ENCODE measurements at places on chromosomes 1 and 21.

DNA sequence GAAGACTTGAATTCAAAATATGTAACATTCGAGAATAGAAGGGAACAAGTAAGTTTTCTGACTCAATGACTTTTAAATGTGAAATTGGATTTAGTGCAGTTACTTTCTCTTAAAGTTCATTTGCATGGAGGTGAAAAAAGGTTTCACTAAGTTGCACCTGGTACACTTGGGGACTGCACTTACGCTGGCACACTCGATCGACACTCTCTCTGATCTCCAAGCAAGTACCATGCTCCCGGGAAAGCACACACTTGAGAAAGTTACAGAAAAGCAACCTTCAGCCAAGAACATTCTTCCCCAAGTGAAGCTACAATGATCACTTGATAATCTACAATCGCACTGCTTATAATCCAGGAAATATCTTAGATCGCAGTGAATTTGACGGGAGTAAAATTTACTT is 63.1 kb downstream of the COQ8A start:
- H3K27ac ChIP-seq, result no peak overlapping the region
- H3K27me3 ChIP-seq, result no peaks in the 10 kb centered on the region
- no peak for DNase-seq
- H3K4me1 ChIP-seq, result no peaks in the 10 kb centered on the region
- no peak overlapping the region for H3K4me3 ChIP-seq
- no peaks in the 10 kb centered on the region for H3K36me3 ChIP-seq

DNA sequence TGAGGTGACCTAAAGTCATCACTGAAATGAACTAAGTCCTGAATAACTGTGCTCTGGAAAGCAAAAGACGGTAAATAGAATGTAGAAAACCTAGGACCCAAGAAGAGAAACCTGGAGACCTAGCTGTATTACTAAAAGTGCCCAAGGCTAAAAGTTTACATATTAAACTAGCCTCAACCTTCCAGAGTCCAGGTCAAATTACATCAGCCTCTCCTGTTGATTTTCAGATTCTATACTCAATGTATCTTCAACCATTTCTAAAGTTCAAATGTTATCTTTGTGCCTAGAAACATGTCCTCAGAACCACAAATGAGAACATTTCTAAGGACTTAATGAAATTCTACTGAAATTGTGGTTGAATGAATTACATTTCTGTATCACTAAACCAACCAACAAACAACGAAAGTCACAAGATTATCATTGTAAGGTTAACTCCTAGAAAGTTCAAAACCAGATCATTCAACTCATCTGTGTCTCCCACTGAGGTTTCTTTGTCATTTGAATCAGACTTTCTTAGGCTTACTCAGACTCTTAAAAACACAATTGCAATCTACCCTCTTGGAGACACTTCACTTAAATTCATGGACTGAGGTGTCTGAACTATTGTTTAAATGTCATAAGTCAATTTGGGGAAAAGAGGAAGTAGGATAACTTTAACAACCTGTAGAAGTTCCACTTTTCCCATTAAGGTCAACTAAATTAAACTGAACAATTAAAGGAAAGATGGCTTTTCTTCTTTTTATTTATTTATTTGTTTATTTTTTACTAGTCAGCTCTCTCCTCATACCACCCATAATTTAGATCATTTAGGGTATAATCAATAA is 207.7 kb downstream of the BARHL2 start:
- no peak overlapping the region for H3K27ac ChIP-seq
- no peak overlapping the region for H3K4me3 ChIP-seq
- no peaks in the 10 kb centered on the region for H3K36me3 ChIP-seq
- H3K27me3 ChIP-seq, result no peaks in the 10 kb centered on the region

DNA sequence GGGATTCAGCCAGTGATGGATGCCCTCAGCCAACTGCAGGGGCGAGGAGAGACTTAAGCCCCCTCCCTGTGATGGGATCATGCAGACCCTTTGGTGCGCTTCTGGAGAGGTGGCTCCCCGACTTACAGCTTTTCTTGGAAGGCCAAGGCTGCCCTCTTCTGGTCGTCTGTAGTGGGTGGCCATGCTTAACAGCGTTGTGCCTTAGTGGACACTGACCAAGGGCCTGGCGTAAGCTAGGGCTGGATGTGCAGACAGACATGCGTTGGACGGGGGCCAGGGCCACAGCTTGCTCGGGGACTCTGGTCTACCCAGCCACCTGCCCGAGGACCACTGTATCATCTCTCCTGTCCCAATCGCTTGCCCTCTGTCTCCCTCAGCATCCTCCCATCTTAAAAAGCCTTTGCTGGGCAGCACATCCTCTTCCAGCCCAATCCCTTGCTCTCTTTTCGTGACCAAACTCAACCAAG is 5.5 kb downstream of the AZIN2 start:
- peaks cover 1% of the 10 kb centered on the region for H3K36me3 ChIP-seq
- peaks cover 33% of the 10 kb centered on the region for H3K4me1 ChIP-seq
- H3K27me3 ChIP-seq, result peaks cover 28% of the 10 kb centered on the region

- H3K27me3 ChIP-seq, result no peaks in the 10 kb centered on the region
- no peak for DNase-seq
- H3K4me1 ChIP-seq, result peaks cover 5% of the 10 kb centered on the region
- H3K27ac ChIP-seq, result no peak overlapping the region
- H3K4me3 ChIP-seq, result no peak overlapping the region
- H3K36me3 ChIP-seq, result no peaks in the 10 kb centered on the region
Observed at GRCh38 chr1:112114540-112114939, 125.1 kb upstream of the KCND3 start.

GRCh38 chr21:20554785-20555184 is 443.4 kb upstream of the NCAM2 start:
- no peaks in the 10 kb centered on the region for H3K4me1 ChIP-seq
- no peak overlapping the region for H3K27ac ChIP-seq
- no peaks in the 10 kb centered on the region for H3K27me3 ChIP-seq
- DNase-seq, result no peak
- no peaks in the 10 kb centered on the region for H3K36me3 ChIP-seq

- H3K36me3 ChIP-seq, result no peaks in the 10 kb centered on the region
- H3K4me3 ChIP-seq, result no peak overlapping the region
- no peaks in the 10 kb centered on the region for H3K4me1 ChIP-seq
Observed at GRCh38 chr21:35411434-35411833, 362.3 kb upstream of the RUNX1 start.

DNA sequence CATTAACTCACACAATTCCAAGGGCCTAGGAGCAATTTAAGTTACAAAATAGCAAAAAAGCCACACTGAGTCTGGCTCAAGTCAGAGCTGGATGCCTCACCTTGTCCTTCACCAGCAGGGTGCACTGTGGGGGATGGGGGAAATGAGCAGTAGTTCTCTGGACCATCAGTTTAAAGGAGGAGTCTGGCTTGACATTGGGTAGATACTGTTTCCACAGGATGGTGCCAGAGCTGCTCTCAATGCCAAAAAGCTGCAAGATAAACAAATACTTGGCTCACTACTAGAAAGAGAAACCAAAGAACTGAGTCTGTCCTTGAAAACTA is 18.8 kb downstream of the EMC1 start:
- H3K27me3 ChIP-seq, result no peaks in the 10 kb centered on the region
- H3K4me1 ChIP-seq, result no peaks in the 10 kb centered on the region
- no peak overlapping the region for H3K4me3 ChIP-seq
- no peak for DNase-seq

GRCh38 chr1:107698161-107698560 is 266.8 kb downstream of the VAV3 start:
- H3K27ac ChIP-seq, result no peak overlapping the region
- no peak for DNase-seq
- H3K4me3 ChIP-seq, result no peak overlapping the region
- no peaks in the 10 kb centered on the region for H3K4me1 ChIP-seq

DNA sequence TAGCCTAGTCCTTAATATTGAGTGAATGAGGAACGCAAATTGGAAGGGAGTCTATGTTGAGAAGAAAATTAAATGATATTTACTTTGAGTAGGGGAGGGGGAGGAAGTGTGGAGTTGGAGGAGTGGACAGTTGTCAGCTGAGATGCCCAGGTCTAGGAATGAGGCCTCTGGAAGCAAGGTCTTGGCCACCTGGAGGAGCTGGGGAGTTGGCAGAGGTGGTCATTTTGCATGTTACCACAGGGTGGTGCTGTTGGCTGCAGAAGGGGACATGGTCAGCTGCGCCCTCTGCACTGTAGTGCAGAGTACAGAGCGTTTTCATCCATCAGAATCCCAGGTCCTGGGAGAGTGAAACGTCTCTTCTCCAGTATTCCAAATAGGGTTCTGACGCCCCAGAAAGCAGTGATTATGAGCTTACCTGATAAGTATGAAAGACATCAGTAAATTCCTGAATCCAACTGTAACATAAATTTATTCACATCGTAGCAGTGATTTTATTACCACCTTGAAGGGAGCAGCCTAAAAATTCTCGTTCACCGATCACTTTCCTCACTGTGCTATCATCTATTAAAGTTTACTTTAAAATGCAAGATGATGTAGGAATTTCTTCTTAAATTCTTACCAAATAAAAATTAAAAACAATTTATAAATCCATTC is 13.8 kb downstream of the PARK7 start:
- peaks cover 52% of the 10 kb centered on the region for H3K36me3 ChIP-seq
- no peak overlapping the region for H3K27ac ChIP-seq
- H3K27me3 ChIP-seq, result no peaks in the 10 kb centered on the region
- no peak for DNase-seq
- H3K4me3 ChIP-seq, result no peak overlapping the region
- H3K4me1 ChIP-seq, result no peaks in the 10 kb centered on the region

- no peak overlapping the region for H3K27ac ChIP-seq
- no peaks in the 10 kb centered on the region for H3K4me1 ChIP-seq
- no peak overlapping the region for H3K4me3 ChIP-seq
Observed at GRCh38 chr21:42559326-42559725, 45.7 kb downstream of the SLC37A1 start.

DNA sequence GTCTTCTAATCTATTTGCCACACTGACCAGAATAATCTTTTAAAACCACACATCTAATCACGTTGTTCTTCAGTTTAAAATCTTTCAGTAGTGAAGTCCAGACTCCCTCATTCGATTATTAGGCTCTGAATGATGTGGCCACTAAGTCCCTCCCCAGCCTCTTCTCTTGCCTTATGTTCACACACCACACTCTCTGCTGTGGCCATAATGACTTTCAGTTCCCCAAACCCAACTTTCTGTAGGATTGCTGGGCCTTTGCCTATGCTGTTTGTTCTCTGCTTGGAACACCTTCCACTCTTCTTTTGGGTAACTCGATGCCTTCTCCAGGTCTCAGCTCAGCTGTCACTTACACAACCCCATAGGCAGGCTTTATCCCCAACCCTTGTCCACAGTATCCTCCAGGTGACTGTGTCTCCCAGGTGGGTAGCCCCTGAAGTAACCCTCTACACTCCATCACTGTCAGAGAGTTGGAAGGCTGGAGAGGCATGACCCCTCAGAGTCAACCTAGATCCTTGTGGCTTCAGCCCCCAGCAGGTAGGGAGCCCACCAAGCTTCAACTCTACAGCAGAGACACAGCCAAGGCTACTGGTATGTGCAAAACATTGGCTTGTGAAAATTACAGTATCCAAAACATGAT is 8.4 kb upstream of the SLC37A1 start:
- H3K36me3 ChIP-seq, result no peaks in the 10 kb centered on the region
- H3K27me3 ChIP-seq, result peaks cover 16% of the 10 kb centered on the region
- DNase-seq, result no peak
- H3K4me1 ChIP-seq, result no peaks in the 10 kb centered on the region
- H3K4me3 ChIP-seq, result no peak overlapping the region

GRCh38 chr1:206834217-206834616 is 31.2 kb upstream of the IL20 start:
- H3K36me3 ChIP-seq, result no peaks in the 10 kb centered on the region
- DNase-seq, result no peak
- no peak overlapping the region for H3K4me3 ChIP-seq
- H3K27me3 ChIP-seq, result peaks cover 38% of the 10 kb centered on the region
- H3K4me1 ChIP-seq, result peaks cover 21% of the 10 kb centered on the region

DNA sequence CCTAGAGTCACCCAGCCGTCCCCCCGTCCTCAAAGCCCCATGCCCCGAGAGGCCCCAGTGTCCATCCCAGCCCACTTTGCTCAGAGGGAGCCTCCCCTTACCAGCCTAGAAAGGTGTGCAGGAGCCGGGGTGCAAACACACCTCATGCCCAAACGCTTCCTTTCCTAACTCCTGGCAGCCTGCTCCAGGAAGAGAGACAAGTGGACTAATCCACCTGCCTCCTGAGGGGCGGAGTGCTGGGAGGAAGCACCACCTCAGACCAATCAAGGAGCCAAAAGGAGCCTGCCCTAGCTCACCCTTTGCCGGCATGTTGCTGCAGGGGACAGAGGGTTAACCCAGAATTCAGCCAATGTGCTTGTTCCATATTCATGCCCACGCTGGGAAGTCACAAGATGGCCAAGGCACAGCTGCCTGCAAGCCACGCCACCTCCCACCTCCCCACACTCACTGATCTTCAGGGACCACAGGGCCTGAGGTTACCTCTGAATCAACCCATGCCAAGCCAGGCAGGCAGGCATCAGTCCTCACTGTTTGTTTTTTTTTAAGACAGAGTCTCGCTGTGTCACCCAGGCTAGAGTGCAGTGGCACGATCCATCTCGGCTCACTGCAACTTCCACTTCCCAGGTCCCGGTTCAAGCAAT is 27.8 kb downstream of the PLEKHA6 start:
- peaks cover 3% of the 10 kb centered on the region for H3K27me3 ChIP-seq
- no peaks in the 10 kb centered on the region for H3K4me1 ChIP-seq
- no peaks in the 10 kb centered on the region for H3K36me3 ChIP-seq
- H3K4me3 ChIP-seq, result no peak overlapping the region
- DNase-seq, result no peak
- no peak overlapping the region for H3K27ac ChIP-seq

GRCh38 chr1:197915862-197916499 is 1.2 kb upstream of the LHX9 start:
- H3K4me1 ChIP-seq, result peaks cover 74% of the 10 kb centered on the region
- peaks cover 3% of the 10 kb centered on the region for H3K36me3 ChIP-seq
- peak overlapping the region; percentile 71 for H3K4me3 ChIP-seq
- DNase-seq, result no peak
- H3K27me3 ChIP-seq, result peaks cover 97% of the 10 kb centered on the region
- H3K27ac ChIP-seq, result no peak overlapping the region

DNA sequence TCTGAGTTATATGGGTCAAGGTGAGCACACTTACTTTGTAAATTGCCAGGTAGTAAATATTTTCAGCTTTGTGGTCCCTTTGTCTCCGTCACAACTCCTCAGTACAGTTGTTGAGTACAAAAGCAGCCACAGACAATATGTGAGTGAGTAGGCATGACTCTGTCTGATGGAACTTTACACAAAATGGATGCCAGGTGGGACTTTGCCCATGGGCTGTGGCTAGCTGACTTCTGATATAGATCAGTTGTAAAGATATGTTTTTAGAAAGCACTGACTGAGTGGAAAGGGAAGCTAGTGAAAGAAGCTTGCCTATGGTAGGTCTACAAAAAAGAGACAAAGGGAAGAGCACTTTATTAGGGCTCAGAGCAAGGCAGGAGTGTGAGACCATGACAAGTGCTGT is 23.1 kb upstream of the IGSF5 start:
- no peaks in the 10 kb centered on the region for H3K36me3 ChIP-seq
- H3K27ac ChIP-seq, result no peak overlapping the region
- no peaks in the 10 kb centered on the region for H3K4me1 ChIP-seq
- H3K4me3 ChIP-seq, result no peak overlapping the region
- no peak for DNase-seq

GRCh38 chr1:222049176-222049575 is 307.3 kb upstream of the DUSP10 start:
- no peaks in the 10 kb centered on the region for H3K27me3 ChIP-seq
- no peak overlapping the region for H3K4me3 ChIP-seq
- H3K36me3 ChIP-seq, result no peaks in the 10 kb centered on the region
- no peak for DNase-seq
- H3K4me1 ChIP-seq, result peaks cover 4% of the 10 kb centered on the region

GRCh38 chr1:240314845-240315801 is 223.4 kb downstream of the FMN2 start:
- H3K4me3 ChIP-seq, result no peak overlapping the region
- no peaks in the 10 kb centered on the region for H3K36me3 ChIP-seq
- no peak for DNase-seq
- H3K4me1 ChIP-seq, result no peaks in the 10 kb centered on the region
- no peaks in the 10 kb centered on the region for H3K27me3 ChIP-seq
- H3K27ac ChIP-seq, result no peak overlapping the region
